GM23338 (cell line): ENCODE measurements at places on chromosomes 7 and 10. TPM values are rescaled to one million over a fixed set of nuclear protein-coding genes. Genes with fewer than 3 reads are reported as not detected.

ZKSCAN1 gene
- 14.5 and 19.4 TPM in 2 replicates for total RNA-seq

- H3K4me3 ChIP-seq, result no peak overlapping the region
- no peaks in the 10 kb centered on the region for H3K36me3 ChIP-seq
- no peaks in the 10 kb centered on the region for H3K27me3 ChIP-seq
- no peak for DNase-seq
Measured at GRCh38 chr7:26143298-26144048, 8.5 kb upstream of the NFE2L3 start.

- peak; percentile 50 for DNase-seq
- H3K27ac ChIP-seq, result no peak overlapping the region
- peak overlapping the region; percentile 80 for H3K4me3 ChIP-seq
- peaks cover 3% of the 10 kb centered on the region; the same call in 1 of the 2 replicates for H3K36me3 ChIP-seq
Measured at GRCh38 chr7:24981171-24981951, 1.4 kb upstream of the OSBPL3 start.

- no peaks in the 10 kb centered on the region for H3K27me3 ChIP-seq
- H3K36me3 ChIP-seq, result no peaks in the 10 kb centered on the region
- no peak for DNase-seq
- no peaks in the 10 kb centered on the region for H3K4me1 ChIP-seq
Measured at GRCh38 chr7:107446531-107446930, 23.3 kb upstream of the GPR22 start.
